Stimulated activated CD4-positive, alpha-beta T cell treated with anti-CD3 and anti-CD28 coated beads, Interleukin-2, amount 100 ng/mL, for 24 hours (primary cell): ENCODE measurements at places on chromosomes 3 and 15.

- DNase-seq, result no peak
These were observed 18.0 kb upstream of the PLXNA1 start for GRCh38 chr3:126964950-126965349.

DNA sequence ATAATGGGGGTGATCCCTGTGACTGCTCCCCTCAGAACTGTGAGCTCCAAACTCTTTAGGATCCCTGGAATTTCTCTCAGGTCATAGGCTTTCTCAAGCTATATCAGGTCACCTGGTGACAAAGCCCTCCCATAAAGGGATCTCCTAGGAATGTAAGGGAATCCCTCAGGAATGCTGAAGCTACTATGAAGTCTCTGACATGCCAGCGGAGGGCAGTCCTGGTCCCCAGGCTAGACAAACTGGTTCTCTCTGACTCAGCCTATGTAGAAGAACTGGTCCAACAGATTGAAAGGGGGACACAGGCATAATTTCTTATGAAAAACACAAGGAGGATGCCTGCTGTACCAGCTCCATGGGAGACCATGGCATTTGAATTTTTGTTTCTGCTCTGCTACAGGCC is 6.7 kb downstream of the LPCAT4 start:
- no peak for DNase-seq

- peak; percentile 40 for DNase-seq
These were observed 20.4 kb downstream of the IGF1R start for GRCh38 chr15:98668566-98669308.

- peak; percentile 59 for DNase-seq
These were observed 8.5 kb upstream of the FANCD2 start for GRCh38 chr3:10017636-10018292.
